ENCODE measurements at places on chromosomes 3 and 15.

DNA sequence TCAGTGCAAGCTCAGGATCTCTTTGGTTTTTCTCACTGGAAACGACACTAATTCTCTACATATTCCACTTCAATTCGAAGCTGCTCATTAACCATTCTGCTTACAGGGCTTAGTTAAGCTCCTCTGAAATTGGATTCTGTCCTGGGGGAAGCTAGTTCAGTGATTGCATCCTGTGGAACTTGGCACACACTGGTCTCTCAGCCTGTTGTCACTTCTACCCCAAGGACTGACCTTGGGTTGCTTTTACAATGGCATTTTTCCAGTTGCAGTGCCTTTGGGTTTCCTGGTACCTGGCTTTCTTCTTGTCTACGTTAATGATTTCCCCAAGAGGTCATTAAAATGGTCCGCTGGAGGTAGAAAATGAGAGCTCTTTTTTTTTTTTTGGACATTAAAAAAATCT, 33.3 kb upstream of the GABRB3 start:
- DNase-seq = no peak

- no peak for DNase-seq
Measured at GRCh38 chr15:91710080-91710698, 143.3 kb upstream of the SLCO3A1 start.

- DNase-seq = peak; percentile 86
Measured at GRCh38 chr3:81444817-81445460, 316.5 kb downstream of the GBE1 start.

DNA sequence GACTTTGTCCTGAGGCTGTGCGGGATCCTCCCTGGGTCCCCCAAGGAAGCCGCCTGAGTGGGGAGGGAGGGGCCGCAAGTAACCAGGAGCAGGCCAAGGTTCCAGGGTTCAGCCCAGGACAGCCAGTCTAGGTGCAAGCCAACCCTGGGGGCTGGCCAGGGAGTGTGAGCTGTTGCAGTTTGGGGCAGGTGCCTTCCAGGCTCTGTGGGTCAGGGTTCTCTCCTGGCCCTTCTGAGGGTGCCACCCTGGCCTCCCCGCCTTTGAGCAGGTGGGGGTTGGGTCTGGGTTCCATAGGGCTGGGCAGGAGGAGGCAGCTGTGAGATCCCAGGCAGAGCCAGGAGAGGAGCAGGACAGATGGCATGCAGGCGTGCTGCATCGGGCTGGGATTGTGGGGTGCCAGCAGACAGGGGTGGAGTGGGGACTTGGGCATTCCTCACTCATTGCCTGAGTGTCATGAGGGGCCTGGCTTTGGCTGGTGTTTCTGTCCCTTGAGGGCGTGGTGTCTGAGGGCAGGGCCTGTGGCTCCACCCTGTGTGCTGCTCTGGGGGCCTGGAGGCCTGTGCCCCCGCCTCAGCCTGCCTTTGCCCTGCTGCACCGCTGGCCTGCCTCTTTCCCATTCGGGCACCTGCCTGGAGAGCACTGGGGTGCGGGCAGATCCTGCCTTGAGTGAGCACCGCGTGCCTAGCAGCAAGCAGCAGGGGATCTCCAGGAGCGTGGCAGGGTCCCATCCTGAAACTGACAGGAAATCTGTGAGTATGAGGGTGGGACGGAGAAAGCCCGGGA, 18.4 kb downstream of the KLF13 start:
- DNase-seq = no peak

GRCh38 chr3:170204023-170204472, 18.2 kb upstream of the PRKCI start:
- DNase-seq = no peak

GRCh38 chr15:63888146-63888545, 54.4 kb upstream of the HERC1 start:
- DNase-seq = no peak

GRCh38 chr15:95822961-95823360, 507.5 kb upstream of the NR2F2 start:
- no peak for DNase-seq

- no peak for DNase-seq
Measured at GRCh38 chr3:127984241-127984975, 67.8 kb upstream of the SEC61A1 start.

DNA sequence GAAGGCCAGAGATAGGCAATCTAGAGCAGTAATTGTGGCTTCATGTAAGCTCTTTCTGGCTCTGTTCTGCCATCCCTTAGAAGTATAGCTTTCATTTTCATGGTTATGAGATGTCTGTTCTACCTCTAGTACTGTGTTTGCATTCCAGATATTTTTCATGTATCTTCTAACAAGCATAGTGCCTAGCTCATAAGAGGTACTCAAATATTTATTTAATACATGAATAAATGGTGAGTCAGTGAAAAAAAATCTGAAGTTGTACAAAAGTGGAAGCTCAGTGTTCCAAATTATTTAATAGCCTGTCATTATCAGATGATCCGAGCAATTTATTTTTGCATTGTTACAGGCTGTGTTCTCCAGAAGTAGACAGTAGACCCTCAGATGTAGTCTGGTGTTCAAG, 64.3 kb downstream of the OXSM start:
- DNase-seq = no peak

DNA sequence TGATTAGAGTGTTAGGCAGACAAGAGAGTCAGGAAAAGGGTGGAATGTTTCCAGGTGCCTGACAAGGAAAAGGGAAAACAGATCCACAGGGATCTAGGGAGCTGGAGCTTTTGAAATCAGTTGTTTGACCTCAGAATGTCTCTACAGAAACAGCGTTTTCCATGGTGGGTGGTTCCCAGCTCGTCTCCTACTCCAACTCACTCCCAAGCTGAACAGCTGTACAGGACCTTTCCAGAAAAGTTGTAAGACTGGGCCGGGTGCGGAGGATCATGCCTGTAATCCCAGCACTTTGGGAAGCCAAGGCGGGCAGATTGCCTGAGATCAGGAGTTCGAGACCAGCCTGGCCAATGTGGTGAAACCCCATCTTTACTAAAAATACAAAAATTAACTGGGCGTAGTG, 55.7 kb upstream of the RYK start:
- no peak for DNase-seq

- no peak for DNase-seq
Measured at GRCh38 chr3:18586076-18586475, 160.9 kb upstream of the SATB1 start.

DNA sequence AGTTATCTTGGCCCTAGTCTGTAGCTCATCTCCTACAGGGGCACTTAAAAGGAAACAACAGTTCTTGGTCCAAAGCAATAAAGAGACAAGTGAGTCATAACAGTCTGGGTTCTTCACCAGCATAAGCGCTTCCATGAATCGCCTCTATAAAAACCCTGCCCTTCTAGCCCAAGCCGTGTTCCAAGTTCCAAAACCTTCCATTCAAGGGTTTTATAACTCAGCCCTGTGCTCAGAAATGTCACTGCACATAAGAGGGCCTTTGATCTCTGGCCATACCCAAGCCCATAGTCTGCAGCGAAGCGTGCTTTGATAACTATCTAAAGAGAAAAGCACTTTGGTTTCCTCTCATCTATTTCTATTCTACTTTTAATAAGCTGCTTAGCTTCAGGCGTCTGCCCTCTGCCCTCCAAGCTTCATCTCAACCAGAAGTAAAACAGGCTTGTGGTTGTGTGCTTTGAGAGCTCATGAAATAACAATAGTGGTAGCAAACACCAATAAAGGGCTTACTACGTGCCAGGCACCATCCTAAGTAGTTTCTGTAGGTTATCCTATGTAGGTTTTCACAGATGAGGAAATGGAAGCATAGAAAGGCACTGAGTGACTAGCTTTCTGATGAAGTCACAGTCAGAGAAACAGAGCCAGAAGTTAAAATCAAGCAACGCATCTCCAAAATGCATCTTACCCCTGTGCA, 64.0 kb upstream of the AKAP13 start:
- DNase-seq = no peak

GRCh38 chr3:12956316-12956660, 114.9 kb upstream of the RPL32 start:
- no peak for DNase-seq

GRCh38 chr15:99442252-99442897, 123.4 kb upstream of the MEF2A start:
- DNase-seq = no peak
